ENCODE measurements at places on chromosomes 11 and 22.

DNA sequence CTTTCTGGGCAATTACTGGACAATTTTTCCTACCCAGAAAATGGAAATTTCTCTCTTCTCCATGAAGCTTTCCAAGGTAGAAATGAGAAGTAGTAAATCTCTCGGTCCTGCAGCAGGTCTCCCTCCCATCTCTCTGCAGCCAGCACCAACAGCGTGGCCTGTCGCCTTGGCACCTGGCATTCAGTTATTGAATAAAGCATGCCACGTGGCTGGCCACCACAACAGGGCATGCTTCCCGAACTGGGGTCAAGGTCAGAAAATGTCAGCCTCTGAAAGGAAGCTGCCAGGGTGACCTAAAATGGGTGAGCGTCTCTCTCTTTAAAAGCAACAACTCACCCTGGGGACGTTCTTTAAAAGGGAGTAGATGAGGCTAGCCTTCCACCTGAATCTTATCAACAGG is 14.0 kb downstream of the CACNG2 start:
- no peak for DNase-seq

- no peak for DNase-seq
Measured at GRCh38 chr11:33804471-33804870, 30.2 kb upstream of the FBXO3 start.

- DNase-seq: no peak
Measured at GRCh38 chr11:120065876-120066275, 72.0 kb downstream of the TRIM29 start.

GRCh38 chr11:105230586-105230985 is 91.0 kb upstream of the CARD18 start:
- DNase-seq: no peak

DNA sequence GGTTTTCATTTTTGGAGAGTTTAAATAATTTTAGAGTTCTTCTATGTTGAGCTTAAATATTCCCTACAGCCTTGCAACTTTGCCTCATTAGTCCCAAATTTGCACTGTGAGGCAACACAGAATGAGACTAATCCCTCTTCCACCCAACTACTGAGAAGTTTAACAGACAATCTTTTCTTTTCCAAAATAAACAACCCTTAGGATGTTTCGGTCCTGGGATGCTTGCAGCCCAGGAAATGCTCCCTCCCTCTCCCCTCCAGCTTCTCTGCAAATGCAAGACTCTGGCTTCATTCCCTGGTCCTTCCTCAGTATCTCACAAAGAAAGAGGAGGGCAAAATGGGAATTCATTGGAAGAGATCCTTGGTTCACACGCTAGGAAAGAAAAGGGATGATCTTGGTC is 222.5 kb downstream of the ST3GAL4 start:
- DNase-seq: no peak

DNA sequence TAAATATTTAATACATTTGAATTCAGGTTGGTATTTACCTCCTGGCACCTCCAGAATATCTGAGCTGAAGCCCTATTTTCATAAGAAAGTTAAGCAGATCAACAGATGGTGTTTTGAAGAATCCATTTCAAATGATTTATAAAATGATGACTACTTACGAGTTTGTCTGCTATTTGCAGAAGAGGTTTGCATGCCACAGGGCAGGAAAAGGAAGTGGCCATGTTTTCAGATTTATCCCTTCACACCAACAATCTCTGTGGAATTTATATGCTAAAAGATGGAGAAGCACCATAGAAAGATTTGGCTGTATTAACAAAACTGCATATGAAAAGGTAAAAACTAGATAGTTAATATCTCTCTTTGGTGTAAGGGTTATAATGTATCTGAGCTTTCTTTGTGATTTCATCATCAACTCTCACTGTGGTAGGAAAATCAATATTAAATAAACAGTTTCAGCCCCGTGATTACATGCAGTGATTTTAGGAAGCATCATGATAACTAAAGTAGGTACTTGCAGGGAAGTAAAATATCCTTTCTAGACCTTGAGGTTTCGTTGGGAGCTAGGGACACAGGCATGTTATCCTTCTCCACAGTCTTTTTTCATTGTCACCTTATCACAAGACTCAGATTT is 2.6 kb downstream of the BMAL1 start:
- no peak for DNase-seq

- DNase-seq: no peak
Measured at GRCh38 chr22:40890881-40891280, 29.0 kb upstream of the DNAJB7 start.

GRCh38 chr11:91902312-91902711 is 322.3 kb upstream of the FAT3 start:
- DNase-seq: no peak

DNA sequence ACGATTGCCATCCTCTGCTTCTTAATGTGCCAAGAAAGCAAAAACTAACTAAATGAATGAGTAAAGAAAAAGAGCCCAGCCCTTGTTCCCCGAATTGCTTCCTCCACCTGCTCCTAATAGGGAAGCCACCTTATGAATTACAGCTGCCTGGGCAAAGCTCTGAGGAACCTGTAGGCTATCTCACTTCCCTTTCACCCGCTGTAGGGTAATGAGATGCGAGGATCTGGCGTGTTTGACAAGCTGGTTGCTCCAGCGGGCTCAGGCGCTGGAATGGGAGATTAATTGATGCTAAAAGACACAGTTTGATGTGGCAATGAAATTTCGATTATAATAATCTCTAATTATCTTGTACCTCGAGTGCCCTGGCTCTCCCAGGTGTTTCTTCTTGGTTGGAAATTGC is 256.4 kb downstream of the NTM start:
- no peak for DNase-seq

GRCh38 chr22:19759427-19760057 is 1.0 kb upstream of the TBX1 start:
- DNase-seq: no peak

DNA sequence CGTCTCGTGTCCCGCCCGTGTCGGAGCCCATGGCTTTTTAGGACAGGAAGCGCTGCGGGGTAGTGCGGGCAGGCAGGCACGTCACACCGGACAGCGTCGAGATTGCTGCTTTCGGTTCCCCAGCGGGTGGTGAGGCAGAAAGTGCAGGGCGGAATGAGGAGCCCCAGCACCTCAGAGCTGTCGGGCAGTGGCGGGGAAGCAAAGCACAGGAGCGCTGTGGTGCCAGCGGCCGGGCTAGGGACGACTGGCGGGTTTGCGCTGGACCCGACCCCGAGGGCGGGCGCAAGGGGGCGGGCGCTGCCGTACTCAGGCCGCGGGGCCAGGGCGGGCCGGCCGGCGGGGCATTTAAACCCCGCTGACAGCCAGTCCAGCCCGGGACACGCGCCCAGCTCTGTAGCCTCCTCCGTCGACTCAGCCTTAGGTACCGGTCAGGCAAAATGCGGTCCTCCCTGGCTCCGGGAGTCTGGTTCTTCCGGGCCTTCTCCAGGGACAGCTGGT is at the start of gene SLC37A2:
SLC37A2 (plus strand) TSS at position 375 of the 498 bp plus-strand sequence; CDS start at position 438, 63 bp downstream.
- DNase-seq: no peak

DNA sequence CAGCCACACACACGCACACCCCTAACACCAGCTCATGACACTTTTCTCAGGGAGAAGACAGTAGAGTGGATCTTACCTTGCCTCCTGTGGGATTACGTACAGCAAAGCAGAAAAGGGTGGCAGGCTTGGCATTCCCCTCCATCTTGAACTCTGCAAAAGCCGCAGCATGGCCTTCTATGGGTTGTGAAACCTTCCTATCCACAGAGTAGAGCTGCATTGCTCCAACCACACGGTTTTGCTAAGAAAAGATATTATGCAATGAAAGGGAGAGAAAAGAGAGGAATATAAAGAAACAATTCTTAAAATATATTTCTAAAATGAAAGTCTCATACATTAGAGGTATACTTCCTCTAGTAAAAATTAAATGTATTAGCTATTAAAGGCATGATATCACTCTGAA is 48.8 kb downstream of the CLTCL1 start:
- DNase-seq: no peak

DNA sequence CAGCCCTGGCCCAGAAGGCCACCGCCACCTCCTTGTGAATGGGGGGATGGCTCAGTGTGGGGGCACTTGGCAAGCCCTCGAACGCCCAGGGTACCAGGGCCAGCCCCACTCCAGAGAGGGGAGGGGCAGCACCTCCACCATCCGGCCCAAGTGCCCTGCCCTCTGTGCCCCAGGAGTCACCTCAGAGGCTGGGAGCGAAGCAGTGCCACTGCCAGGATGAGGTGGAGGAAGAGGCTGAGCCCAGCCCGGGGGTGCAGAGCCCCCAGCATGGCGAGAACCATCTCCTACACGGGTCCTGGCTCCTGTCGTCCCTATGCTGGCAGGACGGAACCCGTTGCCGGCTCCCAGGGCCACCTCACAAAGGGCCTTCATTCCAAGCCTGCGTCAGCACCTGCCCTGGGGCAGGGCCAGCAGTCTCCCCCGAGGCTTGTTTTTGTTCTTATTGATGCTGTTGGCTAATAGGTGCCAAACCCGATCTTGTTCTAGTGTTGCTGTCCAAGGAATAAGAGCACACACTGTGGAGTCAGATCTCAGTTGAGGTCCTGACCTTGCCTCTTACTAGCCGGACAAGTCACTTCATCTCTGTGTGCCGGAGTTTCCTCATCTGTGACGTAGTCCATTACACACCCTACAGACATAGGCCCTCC is at the start of gene FREY1:
FREY1 (minus strand) TSS at position 307 of the 647 bp plus-strand sequence; CDS start at position 281, 26 bp downstream.
- no peak for DNase-seq

GRCh38 chr11:20038412-20038811 is 121.9 kb downstream of the DBX1 start:
- DNase-seq: no peak

- DNase-seq: no peak
Measured at GRCh38 chr22:29233277-29233877, 27.7 kb downstream of the EMID1 start.

DNA sequence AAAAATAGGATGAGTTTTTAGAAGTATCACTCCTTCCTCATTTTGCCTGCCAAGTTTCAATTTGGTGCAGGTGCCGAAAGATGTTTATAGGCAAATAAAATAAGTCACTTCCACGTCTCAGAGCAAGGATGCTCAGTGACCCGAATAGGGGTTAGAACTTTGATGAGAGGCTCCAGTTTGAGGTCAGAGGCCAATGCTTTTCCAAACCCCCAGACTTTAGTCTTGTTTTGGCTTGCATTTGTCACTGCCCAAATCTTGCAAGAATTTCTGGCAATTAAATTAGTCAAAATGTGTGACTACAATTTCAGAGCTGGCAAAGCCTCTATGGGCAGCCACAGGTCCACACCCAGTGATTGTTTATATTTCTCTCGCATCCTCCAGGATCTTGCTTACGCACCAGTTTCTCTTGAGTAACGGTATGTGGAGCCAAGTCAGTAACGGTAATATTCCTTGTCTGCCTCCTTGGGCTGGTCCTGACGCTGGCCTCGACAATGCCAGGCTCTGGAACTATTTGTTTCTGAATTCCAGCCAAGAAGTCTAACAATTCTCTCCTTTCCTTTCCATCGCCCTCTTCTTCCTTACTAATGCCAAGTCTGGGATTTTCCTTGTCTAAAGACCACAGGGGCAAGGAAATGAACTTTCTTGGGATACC is 9.9 kb upstream of the NUP160 start:
- DNase-seq: no peak

DNA sequence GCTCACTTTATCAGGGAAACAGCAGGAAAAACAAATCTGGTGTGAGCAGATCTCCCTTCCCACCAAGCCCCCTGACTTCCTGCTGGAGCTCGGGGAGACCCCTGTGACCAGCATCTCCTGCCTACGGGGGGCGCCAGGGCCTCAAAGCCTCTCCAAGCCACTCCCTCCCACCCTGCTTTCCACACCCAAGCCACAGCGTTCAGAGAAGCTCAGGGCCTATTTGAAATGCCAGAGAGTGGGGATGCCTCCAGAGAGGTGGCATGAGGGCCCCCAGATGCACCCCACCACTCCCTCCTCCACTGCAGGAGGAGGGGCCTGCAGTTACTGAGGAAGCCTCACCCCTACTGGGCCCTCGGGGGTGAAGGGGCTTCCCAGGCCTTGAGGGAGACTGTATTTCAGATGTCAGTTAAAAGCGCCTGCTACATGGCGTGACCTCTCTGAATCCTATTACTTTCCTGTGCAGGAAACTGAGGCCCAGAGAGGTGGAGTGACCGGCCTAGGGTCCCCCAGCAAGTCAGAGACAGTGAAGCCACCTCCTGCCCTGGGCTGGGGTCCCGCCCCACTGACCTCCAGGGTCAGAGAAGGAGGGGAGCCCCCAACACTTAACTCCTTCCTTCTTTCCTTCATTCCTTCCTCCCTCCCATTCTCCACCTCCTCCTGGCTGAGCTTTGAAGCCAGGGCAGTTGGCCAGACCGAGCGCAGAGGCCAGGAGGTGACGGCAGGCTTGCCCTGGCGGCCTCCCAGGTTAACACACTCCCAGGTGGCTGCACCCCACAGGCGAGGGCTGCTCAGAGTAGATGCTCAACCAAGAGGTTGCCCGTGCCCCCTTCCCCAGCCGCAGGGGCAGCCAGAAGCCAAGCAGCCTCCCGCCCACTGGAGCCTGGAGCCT is 6.0 kb upstream of the CDKN1C start:
- DNase-seq: no peak

GRCh38 chr11:60318726-60319125 is 8.3 kb upstream of the MS4A6E start:
- DNase-seq: no peak

DNA sequence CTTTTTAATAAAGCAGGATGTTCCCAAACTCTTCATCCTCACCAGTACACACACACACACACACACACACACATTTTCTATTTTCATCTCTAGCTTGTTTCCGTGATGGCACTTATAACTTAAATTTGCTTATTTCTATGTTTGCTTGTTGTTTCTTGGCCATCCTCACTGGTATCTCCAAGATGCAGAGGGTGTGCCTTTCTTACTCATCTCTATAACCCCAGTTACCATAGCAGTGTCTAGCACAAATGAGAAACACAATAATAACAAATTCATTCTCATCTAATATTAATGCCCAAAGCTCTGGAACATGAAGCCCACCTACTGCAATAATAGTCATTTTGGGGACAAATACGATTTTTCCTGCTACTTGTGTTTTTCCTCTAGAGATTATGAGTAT is 156.3 kb downstream of the GRM5 start:
- DNase-seq: no peak

- no peak for DNase-seq
Measured at GRCh38 chr11:67627441-67627811, 2.3 kb downstream of the NUDT8 start.

DNA sequence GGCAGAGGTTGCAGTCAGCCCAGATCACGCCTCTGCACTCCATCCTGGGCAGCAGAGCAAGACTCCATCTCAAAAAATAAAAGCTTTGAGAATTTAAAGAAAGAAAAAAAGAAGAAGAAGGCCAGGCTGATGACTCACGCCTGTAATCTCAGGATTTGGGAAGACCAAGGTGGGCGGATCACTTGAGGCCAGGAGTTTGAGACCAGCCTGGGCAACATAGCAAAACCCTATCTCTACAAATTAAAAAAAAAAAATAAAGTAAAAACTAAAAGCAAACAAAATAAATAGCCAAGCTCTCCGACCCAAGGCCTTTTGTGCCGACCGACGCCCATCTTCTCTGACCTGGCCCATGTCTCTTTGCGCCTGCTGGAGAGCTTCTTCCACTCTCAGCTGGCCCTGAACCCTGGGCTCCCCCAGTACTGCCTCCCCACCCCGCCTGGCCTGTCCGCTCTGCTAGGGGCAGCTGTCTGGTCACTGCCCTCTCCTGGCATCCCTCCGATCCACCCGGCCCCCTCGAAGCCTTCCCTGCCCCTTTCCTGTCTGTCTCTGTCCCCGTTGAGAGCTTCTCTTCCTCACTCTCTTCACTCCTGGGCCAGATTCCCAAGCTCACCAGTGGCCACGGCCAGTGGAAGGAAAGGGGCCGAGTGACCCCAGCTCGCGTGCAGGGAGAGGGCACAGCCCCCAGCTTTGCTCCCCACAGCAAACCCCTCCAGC is 4.8 kb upstream of the LSP1 start:
- DNase-seq: no peak
